Esophagus squamous epithelium (tissue), 5 donors: ENCODE measurements at places on chromosomes 5 and 9.

GRCh38 chr5:136399527-136399926 lies 34.2 kb upstream of the TRPC7 start:
- DNase-seq = no peak

DNA sequence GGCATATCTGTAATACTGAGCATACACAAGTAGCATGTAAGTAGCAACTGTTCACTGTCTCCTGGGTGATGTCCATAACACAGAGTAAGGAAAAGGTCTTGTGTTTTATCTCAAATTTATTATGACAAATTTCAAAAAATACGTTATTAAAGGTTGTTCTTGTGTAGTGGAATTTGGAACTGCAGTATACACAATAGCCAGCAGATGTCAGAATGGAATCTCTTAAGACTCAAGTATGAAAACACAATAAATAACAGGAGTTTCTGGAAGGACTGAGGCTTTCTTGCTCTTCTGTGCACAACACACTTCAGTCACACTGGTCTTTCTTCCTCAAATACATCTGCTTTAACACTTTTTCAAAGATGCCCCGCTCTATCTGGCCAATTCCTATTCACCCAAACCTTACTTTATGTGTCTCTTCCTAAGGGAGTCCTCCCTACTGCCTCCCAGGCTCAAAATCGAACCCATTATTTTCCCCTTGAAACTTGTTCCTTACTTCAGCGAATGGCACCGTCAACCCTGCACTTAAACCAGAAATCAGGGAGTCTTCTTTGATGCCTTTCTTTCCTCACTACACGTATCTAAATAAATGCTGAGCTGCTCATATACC lies 6.5 kb upstream of the FBXO10 start:
- no peak for DNase-seq

DNA sequence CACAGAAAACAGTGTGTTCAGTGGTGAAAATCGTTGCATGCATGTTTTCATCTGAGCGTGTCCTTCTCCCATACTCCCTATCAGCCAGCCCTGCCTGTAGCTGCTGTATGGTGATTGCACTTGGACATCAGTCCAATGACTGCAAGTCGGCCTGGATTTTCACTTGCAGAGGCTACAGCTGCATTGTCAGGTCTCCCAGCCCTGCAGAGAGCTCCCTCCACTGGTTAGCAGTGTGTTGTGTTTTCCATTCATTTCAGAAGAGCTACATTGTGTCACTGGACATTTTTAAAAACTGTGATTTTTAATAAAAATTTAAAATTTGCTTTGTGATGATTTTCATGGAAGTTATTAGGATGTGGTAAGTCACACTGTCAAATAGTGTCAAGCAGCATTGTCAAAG lies 96.6 kb downstream of the SYK start:
- no peak for DNase-seq

DNA sequence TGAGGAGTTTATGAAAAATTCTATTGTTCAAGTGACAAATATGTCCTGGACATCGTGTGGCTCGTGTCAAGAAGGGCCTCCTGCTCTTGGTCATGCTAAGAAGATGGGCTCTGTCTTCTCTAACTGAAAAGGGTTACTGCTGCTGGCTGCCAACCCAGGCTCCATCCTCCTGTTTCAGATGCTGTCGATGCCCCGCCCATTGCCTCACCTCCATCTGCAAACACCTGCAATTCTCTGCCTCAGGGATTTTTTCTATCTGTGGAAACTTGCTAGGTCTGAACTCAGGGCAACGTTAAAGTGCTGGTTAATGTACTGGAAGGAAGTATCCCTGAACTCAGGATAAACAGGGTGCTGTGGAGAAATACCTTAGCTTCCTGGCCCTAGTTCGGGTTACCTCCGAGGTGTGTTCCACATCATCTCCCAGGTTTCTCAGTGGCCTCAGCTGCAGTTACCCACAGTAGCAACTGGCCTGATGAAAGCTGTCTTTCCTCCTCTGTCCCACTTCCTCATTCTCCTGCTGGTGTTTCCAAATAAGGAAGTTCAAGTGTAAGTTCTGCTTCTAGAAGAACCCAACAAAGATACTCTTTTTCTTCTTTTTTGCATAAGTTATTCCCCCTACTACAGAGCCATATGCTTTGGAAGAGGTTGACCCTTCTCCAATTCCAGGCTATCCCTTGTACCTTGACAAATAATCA lies 151.7 kb upstream of the SMIM23 start:
- no peak for DNase-seq

DNA sequence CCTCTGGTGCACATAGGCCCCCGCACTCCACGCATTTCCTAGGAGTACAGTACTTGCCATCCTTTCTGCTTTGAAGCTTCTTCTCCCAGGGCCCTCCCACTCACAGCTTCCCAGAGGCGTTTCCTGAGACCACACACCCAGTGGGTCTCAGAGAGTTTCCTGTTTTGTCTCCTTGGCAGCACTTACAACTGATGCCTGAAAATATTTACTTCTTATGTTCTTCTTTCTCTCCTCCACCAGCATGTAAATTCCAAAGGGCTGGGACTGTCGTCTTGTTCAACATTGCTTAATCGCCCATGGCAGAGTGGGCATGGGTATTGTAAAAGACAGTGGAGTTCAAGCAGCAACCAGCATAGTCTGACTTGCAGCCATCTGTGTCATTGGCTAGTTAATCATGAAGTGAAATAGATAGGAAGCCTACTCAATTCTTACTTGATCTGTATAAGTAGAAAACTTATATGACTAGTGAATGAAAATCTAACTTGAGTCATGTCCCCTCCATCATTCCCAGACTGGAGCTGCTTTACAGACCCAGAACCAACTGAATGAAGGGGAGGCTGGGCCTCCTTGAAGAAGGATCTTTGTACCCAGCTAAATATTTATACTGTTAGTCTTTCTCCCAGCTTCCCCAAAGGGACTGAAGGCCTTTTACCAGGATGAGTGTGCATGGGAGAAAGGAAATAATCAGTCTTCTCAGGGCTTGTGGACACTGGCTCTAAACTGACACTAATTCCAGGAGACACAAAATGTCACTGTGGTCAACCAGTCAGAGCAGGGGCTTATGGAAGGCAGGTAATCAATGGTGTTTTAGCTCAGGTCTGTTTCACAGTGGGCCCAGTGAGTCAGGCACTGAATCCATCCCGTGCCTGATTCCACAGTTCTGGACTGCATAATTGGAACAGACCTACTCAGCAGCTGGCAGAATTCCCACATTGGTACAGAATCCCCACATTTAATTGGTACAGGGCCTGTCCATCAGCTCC lies 116.4 kb downstream of the SV2C start:
- DNase-seq = no peak

DNA sequence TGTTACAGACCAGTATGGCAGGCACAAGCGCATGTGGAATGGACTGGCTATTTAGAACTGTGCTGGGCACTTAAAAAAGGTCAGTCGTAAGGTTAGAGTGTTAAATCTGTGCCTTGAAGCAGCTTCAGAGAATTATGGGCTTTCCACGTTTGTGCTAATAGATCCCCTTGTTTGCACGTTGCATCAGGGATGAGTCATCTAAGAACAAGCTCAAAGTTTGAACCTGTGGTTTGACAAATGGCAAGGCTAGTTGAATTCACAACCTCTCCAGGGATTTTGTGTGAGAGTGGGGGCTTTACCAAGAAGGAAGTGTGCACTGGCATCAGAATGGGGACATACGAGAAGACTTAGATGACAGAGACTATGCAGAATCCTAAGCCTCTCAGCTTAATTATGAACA lies 249.6 kb downstream of the IRX1 start:
- DNase-seq = no peak

DNA sequence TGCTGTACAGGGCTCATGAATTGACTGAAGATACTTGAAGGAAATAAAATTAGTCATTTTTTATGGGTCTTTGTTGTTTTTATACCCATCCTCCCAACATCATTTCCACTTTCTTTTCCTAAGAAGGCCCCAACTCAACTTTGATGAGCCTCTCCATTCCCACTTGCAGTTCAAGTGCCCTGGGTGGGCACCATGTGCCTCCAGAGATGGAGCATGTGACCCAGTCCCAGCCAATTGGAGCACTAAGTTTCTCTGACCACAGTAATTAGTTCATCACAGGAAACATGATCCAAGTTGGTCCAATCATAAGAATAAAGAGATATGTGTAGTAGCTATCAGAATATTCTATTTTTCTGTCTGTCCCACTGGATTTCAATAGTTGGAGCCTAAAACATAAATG lies 46.9 kb downstream of the HTR4 start:
- DNase-seq = no peak

DNA sequence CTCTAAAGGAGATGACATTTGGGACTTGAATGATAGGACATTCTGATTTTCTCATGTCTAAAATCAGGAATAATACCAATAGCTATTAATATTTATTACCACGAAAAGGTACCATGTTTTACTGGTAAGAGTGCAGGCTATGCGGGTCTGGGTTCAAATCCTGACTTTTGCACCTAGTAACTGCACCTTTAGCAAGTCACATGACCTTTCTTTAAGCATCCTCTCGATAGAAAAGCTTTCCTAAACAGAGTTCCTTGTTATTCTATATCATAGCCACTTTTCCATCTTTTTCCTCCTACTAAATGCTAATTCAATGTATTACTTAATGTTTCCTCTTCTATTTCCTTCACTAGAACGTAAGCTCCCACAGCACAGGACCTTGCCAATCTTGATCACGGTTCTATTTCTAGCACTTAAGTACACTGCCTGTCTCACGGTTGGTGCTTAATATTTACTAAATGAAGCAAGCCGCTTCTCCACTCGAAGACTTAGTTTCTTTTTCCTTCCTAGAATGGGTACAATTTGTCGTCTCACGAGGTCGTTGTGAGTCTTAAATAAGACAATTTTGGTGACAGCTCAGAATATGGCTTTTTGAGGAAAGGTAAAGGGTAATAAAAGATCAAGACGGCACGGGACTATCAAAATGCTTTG lies 816 bp downstream of the RBM18 start:
- no peak for DNase-seq

GRCh38 chr5:132049559-132049958 lies 10.9 kb upstream of the IL3 start:
- DNase-seq = no peak

DNA sequence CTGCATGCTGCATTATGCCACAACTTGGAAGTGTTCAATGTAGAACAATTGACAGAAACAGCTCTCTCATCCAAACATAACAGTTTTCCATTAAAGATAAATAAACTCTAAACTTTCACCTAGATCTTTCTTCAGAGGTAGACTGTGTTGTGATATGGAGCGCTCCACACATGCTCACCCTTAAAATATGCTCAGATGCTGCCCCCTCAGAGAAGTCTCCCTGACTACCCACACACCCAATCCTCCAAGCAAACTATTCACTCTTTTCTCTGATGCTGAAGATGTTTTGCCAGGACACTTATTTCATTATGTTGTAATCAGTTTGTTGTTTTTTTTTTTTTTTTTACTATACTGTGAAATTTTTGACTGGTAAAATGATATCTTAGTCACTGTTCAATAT lies 206.6 kb upstream of the RASA1 start:
- DNase-seq = no peak

DNA sequence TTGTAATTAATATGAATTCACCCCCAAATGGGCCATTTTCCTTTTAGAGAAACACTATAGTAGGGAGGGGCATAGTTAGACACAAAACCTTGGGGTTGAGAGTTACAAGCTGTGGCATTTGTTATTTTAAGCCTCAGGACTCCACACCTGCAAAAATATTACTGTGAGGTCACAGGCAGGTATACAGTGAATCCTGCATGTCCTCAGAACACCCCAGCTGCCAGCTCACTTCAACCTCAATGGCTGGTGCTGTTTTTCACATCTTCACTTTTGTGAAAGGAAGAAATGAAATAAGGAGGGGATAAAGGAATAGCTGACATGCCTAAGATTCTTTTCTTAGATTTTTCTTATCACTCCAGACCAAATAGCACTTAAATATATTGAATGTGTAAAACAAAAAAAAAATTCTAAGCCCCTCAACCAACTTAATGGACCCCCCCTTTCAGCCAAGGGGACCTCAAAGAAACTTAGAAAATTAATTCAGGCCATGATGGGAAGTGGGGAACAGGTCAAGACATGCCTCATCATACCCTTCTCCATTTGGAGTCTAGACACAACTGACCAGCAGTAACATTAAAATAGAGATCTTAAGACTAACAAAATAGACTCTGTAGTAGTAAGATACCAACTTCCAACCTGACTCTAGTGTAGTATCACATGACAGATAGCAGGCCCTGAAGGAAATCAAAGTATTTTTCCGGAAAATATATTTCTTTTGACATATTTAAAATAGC lies 9.2 kb downstream of the C9orf85 start:
- DNase-seq = no peak

GRCh38 chr9:88477300-88477751 lies 57.7 kb upstream of the NXNL2 start:
- DNase-seq = no peak

DNA sequence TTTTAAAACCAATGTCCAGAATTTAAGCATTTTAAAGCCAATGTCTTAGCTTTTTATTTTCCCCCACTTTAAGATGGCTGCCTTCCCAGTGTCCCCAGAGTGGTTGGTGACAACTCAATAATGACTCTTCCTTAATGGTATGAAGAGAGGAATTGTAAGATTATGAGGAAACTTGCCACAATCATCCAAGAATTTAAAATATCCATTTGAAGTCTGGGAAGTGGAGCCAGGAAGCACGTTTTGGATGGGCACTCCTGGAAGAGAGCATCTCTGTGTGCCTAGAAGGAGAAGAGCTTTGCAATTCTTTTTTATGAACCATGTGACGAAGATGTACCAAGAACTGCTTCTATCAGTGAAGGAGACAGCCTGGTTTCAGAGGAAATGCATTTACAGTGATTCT lies 11.3 kb upstream of the IGFBPL1 start:
- no peak for DNase-seq
